NCI-H1694 (cell line): ENCODE measurements at places on chromosomes 2 and 18.

DNA sequence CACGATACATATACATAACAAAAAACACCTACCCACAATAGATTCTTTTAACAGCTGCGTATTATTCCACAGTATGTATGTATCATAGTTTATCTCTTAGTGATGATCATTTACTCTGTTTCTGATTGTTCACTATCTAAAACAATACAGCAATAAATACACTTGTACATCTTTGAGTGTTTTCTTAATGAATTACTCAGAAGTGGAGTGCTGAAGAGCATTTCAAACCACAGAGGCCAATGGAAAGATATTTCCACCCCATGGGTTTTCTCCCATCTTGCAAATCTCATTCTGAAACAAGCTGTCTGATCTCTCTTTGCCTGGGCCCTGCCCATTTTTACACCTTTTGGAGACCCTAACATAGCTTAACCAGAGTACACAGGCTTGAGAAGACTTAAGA lies 113.8 kb upstream of the KLF7 start:
- no peak for DNase-seq

DNA sequence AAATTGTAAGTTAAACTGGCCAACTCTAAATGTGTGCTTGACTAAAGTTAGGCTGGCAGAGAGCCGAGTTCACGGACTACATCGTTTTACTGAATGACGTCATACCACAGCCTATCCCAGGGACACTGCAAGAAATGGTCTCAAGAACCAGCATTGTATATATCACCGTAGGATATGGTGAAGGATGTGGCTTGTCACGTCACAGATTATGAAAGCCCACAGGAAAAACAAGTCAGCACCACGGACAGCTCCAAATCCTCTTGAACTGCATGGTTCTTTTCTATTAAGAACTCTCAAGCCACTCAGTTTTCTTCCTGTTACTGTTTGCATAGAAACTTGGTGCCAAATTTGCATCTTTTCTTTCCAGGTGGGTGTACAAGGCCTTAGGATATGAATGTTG lies 85.1 kb upstream of the ACAA2 start:
- no peak for DNase-seq

- DNase-seq: peak; percentile 72
Measured at GRCh38 chr2:205022841-205023240, 477.6 kb downstream of the PARD3B start.

- DNase-seq: no peak
Measured at GRCh38 chr18:72161691-72162090, 382.5 kb downstream of the CBLN2 start.

GRCh38 chr2:18268400-18268799 lies 292.1 kb downstream of the RDH14 start:
- no peak for DNase-seq

DNA sequence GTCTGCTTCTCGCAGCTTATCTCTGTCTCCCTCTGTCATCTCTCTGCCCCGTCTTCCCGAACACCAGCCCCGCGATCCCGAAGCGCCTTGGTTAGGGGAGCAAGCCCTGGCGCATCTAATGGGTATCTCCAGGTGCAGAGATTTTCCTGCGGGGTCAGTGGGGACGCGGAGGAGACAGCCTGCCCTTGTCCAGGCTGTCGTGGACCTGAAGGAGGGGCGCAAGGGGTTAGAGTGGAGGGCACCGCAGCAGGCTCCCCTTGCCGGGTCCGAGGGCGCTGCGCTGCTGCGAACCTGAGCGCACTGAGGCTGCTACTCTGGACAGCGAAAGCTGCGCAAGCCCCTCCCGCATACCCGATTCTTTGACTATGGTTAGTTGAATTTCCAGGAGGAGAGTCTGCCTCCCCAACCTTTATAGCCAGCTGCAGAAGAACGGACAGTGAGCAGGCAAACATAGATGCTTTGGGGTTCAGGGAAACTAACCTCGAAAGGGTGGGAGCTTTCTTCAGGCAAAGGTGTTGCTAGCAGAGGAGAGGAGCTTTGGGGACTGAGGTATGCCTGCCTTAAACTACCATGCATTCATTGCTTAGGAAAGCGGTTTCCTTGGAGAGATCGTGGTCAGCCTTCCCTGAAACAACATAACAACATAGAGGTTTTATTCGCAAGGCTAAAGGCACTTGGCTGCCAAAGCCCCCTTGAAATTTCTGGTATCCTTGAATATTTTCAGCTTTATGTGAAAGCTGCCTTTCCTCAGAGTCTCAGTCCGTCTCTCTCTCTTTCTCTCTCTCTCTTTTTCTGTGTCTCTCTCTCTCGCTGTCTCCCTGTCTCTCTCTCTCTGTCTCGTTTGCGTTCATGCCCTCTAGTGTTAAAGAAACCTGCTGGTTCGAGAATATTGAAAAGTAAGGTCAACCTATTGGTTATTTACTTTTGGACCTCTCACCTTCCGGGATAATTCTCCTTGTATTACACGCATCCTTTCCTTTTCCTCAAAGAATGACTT lies 1.6 kb downstream of the GALNT13 start:
- peak; percentile 9 for DNase-seq

DNA sequence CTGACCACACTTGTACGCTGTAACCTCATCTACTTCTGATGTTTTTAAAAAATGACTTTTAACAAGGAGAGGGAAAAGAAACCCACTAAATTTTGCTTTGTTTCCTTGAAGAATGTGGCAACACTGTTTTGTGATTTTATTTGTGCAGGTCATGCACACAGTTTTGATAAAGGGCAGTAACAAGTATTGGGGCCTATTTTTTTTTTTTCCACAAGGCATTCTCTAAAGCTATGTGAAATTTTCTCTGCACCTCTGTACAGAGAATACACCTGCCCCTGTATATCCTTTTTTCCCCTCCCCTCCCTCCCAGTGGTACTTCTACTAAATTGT lies 2.1 kb downstream of the RHOB start:
- no peak for DNase-seq

DNA sequence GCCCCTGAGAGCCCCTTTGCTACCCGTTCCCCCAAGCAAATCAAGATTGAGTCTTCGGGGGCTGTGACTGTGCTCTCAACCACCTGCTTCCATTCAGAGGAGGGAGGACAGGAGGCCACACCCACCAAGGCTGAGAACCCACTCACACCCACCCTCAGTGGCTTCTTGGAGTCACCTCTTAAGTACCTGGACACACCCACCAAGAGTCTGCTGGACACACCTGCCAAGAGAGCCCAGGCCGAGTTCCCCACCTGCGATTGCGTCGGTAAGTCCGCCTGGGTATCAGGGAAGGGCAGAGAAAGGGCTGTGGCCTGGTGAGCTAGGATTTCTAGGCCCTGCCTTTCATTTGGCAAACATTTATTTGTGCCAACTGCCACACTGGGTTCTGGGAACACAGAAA lies 63.4 kb downstream of the TET3 start:
- no peak for DNase-seq

DNA sequence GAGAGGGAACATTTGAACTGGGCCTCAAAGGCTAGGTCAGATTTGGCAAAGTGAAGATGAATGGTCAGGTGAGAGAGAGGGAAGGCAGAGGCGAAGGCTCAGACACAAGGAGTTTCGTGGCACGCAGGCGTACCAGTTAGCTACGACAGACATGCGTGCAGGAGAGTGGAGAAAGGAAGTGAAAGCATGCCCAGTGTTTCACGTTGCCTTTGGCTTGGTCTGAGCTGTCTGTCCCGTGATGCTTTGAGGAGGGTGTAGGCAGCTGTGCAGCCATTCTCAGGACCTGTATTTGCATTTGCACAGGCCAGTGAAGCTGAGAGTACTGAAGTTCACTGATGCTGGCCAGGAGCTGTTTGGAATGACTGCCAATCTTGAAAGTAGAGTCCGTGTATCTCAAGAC lies 69.5 kb downstream of the HNRNPLL start:
- no peak for DNase-seq

- no peak for DNase-seq
Measured at GRCh38 chr2:32792416-32792815, 154.3 kb upstream of the LTBP1 start.

- no peak for DNase-seq
Measured at GRCh38 chr2:162828545-162828944, 10.0 kb downstream of the KCNH7 start.

DNA sequence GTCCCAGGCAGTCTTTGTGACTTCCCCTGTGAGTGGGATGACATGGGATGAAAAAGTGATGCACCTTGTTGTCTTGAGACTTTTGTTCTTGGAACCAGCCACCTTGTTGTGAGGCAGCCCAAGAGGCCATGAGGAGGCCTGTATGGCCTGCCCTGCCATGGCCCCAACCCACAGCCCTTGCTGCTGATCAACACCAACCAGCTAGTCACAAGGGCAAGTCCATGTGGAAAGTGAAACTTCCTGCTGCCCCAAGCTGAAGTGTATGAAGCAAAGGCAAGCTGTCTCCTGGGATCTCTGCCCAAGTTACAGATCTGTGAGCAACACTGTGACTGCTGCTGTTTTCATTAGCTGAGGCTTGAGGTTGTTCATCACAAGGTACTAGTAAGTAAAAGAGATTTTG lies 21.6 kb downstream of the TMEM18 start:
- no peak for DNase-seq

GRCh38 chr2:233354500-233354924 lies 218 bp downstream of the DGKD start:
- DNase-seq: no peak

DNA sequence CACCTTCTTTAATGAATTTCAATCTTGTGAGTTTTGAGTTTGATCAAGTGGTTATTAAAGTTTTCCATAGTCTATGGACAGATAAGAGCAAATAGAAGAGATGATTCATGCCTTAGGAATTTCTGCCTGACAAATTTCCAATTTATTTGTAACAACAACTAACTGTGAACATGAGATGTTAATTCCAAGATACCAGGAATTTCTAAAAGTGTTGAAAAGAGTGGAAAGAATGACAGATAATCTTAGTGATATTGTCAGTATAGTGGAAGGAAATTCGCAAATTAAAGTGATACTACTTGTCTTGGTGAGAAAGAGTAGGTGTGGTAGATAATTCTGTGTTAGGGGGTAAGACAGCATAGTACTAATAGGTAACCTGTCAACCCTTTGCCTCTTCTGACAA lies 82.4 kb downstream of the AGPS start:
- no peak for DNase-seq

DNA sequence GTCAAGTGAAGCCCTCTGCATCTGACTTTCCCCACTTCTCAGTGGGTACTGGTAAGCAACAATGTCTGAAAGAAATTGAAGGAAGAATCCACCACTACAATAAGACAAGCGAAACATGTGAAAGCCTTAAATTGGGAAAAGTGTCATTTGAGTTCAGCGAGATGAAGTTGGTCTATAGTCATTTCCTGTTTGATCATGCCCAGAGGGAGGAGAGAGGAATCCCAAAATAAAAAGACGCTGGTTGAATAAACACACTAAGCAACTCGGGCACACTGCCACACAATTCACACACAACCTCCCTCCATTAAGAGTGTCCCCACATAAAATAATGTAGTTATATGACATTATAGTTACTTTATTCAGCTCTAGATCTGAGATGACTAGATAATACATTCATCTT lies 166.1 kb downstream of the CBLN2 start:
- DNase-seq: no peak

- peak; percentile 95 for DNase-seq
Measured at GRCh38 chr2:73233932-73234832, at the start of gene CCT7. Gene CCT7 (plus strand): TSS chr2:73234308. CDS start chr2:73234379, 71 bp downstream.

GRCh38 chr2:11833601-11834000 lies 87.2 kb downstream of the LPIN1 start:
- no peak for DNase-seq

GRCh38 chr2:52571380-52572347 lies 1195.9 kb upstream of the CHAC2 start:
- DNase-seq: no peak

- no peak for DNase-seq
Measured at GRCh38 chr2:122218596-122218995, 463.1 kb downstream of the TSN start.

DNA sequence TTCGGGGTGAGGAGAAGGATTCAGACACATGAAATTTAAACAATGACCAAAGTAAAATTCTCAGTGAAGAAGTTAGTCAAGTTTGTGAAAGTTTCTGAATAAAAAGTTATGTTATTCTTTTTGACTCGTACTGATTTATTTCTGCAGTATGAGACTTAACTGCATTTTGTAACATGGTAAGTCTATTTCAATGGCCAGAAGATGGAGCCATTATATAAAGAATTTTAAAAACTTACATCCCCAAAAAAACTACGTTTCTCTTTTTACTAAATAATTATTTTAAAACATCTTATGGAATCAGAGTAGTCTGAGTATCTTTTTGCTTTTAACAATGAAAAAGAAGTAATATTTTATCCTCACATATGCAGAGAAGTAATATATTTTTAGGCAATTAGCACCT lies 51.4 kb upstream of the SCN1A start:
- no peak for DNase-seq

GRCh38 chr2:86468162-86469033 lies 27.2 kb downstream of the KDM3A start:
- no peak for DNase-seq

- no peak for DNase-seq
Measured at GRCh38 chr2:21812766-21813165, 689.0 kb downstream of the TDRD15 start.

DNA sequence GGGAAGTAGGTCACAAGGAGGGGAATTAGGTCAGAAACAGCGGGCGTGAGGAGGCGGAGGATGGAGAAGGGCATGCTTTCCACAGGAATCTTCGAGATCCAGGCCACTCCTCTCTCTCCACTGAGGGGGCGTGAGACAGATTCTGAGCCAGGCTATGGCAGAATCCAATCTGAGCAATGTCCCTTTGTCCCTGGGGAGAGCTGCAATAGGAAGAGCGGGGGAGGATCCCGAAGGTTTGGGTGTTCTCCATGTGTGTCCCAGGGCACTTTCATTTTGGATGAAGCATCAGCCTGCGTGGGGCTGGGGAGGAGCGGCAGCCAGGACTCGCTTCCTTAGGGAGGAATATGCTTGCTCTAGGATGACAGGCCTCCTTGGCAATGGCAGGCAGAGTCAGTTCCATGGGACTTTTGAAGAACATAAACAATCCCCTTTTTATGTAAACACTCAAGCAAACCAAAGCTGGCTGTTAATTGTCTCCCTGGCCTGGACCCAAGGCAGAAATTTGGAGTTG lies 84.0 kb downstream of the LIPG start:
- DNase-seq: no peak

GRCh38 chr2:235876099-235876679 lies 292.0 kb downstream of the GBX2 start:
- no peak for DNase-seq

- peak; percentile 94 for DNase-seq
Measured at GRCh38 chr2:178241844-178242551, 47.7 kb downstream of the OSBPL6 start.

DNA sequence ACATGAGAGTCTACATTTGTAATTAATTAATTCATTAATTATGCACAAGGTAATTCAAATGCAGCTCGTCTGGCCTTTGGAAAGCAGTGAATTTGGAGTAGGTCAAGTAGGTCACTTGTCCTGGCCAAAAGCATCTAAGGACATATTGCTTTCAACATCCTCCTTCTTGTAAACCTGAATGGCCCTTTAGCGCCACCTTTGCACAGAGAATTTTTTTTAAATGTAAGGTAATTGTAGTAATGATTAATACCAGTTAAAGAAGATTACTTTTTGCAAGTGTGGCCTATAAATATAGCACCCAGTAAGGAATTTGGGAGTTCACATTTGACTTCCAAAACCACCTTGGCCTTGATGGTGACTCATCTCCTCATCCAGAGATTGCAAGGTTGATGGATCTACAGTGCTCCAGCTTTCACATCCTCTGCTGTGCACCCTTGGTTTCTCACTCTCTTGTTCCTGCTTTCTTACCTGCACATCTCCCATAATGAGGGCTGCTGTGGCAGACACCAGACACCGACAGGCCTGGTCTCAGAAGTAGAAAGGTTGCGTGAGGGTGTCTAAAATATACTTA lies 481.7 kb downstream of the TGIF1 start:
- no peak for DNase-seq

- no peak for DNase-seq
Measured at GRCh38 chr2:121256720-121257479, 28.1 kb downstream of the TFCP2L1 start.

- DNase-seq: peak; percentile 9
Measured at GRCh38 chr2:119177171-119177837, 18.8 kb upstream of the C1QL2 start.
